ENCODE measurements at places on chromosomes 5 and 9.

DNA sequence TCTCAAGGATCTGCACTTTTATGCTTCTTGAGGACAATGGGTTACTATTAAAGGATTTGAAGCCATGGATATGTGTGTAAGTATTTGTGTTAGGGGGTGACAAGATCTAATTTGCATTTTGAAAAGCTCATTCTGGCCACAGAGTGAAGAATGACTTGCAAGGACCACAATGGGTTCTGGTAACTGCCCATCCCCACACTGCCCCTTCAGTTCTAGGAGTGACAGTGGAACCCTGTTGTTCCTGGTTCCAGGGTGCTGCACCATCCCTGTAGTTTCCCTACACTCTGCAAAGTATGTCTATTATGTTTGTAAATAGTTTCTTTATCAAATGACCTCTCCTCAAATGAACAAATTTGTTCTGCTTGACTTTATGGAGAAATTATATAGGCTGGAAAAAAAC is 9.7 kb upstream of the SPRY4 start:
- DNase-seq: no peak

DNA sequence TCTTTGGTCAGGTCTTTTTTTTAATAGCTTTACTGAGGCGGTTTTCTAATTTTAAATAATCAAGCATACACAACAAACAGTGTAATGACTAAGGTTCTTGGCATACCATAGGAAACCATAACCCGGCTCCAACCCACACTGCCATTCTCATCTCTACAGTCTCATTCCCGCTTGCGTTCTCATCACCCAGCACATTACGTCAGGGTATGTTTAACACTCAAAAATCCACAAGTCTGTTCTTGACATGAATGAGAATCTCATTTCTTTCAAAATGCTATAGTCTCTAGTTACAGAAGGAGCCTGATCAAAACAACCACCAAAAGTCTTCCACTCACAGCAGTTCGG is 505 bp downstream of the C5orf34 start:
- DNase-seq: no peak

DNA sequence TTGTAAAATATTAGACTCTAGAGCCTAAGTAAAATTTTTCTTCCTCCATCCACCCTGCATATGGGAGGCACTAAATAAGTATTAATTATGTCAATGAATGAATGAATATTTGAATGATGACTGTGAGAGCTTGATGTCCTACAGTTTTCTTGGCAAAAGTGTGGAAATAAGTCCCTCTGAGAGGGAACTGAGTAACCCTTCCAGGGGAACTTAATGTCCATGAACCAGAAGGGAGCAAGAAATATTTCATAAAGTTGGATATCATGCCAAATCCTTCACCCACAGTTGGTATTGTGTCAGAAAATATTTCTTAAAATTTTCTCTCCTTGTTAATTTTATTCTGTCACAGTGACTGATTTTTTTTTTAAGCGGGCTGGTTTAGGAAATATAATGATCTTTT is 36.6 kb downstream of the NNT start:
- no peak for DNase-seq

DNA sequence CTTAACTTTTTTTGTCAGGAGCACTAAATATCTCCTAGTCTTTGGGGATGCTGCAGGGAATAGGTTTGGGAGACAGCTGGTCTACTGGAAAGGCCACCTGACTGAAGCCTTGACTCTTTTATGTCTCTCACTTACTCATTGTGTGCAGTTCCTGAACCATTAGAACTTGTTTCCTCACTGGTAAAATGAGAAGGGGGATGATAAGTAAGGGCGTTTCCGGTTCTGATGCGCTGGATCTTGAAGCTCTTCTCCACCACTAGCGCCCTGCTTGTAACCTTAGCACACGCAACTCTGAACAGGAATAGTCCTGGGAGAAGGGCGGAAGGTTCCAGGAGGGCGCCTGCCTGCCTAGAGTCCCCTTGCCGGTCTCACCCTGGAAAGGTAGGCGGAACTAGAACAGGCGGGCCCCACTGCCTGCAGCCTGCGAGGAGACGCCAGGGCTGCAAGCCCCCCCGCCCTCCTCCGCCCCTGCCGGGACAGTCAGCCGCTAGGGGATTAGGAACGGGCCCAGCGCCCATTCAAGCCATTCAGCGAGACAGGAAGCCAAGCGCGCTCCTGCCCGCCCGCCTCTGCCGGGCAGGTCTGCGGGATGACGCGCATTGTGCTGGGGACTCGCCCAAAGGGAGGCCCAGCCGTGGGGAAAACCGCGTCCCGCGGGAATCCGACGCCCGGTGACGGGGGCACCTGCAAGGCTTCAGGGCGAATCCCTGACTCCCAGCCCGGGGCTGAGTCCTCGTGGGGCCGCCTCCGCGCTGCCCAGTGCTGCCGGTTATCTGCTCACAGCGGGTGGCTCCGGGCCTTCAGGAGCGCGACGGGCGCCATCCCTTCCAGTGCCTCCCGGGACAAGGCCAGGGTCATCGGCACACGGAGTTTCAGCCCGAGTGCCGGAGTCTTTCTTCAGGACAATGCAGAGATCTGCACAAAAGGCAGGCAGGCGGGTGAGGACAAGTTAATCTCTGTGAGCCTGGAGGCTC is 44.0 kb upstream of the XPA start:
- no peak for DNase-seq

DNA sequence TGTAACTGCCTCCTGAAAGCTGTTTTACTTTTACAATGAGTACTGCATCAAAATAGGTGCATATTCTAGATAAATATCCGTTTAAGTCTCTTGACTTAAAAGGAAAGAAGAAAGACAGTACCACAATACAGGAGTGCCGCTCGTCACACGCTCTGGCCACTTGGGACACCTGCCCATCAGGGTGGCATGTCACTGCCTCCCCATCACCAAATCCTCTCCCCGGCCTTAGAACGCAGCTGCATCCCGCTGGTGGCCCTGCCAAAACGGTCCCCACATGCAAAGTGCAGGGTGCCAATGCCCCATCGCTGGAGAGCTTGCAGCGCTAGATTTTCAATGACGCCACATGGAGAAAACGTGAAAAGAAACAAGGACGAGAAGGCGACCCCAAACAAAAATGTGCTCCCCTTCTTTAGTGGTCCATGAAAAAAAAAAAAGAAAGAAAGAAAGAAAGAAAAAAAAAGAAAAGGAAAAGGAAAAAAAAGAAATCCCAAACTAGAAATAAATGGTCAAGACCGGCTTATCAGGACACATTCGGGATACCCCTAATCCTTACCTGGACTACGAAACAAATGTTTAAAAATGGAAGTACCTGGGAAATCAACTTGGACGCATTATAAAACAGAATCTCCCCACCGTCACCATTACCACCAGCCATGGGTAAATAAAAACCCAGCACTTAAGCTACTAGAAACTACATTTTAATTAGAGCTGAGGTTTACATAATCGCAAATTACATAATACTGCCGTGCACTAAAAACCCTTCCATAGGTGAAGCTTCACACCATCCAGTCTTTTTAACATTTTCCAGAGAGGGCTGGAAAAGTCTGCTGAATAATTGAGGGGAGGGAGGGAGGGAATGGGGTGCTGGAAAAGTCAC is 1.0 kb downstream of the ANKH start:
- DNase-seq: no peak

- no peak for DNase-seq
These were observed 129.0 kb upstream of the ADAMTS16 start for GRCh38 chr5:5011151-5011550.

DNA sequence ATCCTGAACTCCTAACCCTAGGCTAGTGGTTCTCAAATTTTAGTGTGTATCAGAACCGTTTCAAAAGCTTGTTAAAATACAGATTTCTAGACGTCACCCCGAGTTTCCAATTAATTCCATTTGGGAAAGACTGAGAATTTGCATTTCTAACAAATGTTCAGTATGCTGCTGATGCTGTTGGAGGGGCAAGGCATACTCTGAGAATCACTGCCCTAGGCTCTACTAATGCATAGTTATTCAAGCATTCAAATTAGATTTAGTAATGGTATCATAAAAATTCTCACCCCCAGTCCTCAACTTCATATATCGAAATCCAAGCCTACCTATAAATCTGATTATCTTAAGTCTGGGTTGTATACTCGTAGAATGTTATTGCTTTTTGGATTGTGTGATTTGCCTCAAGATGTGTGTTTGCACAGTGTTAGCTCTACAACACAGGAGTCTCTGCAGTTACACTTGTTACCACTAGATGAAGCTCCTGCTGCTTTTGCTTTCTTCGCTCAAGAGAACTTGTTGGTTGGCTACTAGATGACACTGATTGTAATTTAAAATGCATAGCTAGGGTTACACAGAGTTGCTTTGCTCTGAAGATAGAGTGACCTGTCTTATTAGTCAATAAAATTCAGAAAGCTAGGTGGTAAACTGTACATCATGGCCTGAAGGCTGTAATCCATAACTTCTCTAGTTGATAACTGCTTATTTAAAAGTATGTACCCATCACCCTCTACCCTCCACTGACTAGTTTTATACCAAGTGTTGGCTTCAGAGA is 7.5 kb upstream of the ERAP2 start:
- no peak for DNase-seq

DNA sequence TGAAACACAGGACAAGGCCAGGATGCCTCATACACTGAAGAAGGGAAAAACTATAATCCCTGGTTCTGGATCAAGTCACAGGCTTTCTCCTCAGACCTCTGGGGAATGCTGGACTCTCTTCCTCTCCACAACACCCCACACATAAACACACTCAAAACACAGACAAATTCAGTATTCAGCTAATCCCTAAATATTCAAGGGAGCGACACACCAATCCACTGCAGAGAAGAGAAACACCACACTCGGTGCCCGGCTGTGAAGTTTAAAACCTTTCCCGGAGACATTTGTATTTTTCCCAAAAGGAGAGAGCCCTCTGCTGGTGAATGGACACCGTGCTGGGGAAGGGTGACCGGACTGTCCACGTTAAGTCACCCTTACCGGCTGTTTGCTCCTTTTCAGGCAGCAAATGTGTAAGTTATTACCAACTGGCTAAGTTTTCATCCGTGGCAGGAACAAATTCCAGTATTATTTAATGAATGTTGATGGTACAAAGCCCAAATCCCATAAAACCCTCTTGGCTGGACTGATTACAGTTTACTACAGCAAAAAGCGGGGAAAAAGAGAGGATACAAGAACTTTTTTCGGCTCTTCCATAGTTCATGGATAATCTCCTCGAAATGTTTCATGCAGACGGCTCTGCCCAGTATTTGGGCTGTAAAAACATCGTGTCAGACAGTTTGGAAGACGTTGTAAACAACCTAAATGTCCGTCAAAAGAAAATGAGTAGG is 130.9 kb upstream of the SLC30A5 start:
- no peak for DNase-seq

- no peak for DNase-seq
These were observed 52.5 kb downstream of the SPOCK1 start for GRCh38 chr5:137446615-137447014.

GRCh38 chr5:334903-335739 is 13.6 kb downstream of the AHRR start:
- no peak for DNase-seq

GRCh38 chr9:121156263-121156731 is 45.4 kb downstream of the RAB14 start:
- no peak for DNase-seq

GRCh38 chr9:136596630-136597031 is 50.8 kb upstream of the NOTCH1 start:
- no peak for DNase-seq

DNA sequence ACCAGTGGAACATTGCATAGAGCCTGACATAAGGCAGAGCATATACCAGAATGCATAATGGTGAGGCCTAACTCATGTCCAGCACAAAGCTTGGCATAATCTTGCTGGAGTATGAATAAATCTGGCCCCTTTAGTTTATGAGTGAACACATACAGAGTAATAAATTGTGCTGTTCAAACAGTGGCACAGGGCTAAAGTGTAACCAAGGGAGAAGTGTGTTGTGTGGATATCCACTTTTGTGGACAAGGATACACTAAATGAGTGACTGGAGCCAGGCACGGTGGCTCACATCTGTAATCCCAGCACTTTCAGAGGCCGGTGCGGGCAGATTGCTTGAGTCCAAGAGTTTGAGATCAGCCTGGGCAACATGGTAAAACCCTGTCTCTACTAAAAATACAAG is 29.4 kb upstream of the JMY start:
- DNase-seq: no peak

DNA sequence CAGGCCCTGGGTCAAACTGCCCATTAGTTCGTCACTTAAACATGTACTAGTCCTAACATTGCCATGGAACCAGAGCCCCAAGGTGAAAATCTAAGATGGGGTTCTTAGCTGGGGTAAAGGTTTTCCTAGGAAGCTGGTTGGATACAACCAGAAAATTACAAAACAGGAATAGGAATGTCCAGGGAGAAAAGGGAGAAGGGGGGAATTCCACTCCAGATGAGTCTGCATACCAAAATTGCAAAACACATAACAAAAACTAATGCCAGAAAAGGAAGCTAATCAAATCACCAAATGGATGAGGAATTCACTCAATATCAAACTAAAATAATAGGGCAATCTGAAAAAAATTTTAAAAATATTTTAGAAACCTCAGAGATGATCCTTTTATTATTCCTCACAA is 396.2 kb downstream of the EFNA5 start:
- no peak for DNase-seq

DNA sequence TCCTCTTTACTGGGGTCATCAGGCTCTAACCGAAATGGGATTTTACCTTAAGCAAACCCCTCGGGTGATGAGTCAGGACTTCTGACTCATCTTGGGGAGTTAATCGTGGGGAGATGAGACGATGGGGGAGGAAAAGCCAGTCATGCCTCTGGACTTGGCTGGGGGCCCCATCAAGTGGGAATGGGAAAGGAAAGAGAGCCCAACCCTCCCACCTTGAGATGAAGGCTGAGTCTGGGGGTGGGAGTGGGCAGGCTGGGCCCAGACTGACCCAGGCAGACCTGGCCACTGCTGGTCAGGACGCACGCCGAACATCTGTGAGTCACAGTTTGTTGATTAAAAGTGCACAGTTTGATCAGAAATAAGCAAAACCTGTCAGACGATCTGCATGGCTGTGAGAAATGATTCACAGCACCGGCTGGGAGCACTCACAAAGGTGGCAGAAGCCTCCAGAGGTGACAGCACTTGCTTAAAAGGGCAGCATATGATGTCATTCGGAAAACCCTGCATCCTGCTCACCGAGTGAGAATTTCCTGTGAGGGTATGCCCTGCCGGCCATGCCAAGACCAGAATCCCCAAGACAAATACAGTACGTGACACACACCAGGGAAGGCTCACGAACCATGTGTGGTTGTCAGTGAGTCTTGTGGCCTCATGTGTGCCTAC is 50.0 kb upstream of the SLC25A51 start:
- no peak for DNase-seq

DNA sequence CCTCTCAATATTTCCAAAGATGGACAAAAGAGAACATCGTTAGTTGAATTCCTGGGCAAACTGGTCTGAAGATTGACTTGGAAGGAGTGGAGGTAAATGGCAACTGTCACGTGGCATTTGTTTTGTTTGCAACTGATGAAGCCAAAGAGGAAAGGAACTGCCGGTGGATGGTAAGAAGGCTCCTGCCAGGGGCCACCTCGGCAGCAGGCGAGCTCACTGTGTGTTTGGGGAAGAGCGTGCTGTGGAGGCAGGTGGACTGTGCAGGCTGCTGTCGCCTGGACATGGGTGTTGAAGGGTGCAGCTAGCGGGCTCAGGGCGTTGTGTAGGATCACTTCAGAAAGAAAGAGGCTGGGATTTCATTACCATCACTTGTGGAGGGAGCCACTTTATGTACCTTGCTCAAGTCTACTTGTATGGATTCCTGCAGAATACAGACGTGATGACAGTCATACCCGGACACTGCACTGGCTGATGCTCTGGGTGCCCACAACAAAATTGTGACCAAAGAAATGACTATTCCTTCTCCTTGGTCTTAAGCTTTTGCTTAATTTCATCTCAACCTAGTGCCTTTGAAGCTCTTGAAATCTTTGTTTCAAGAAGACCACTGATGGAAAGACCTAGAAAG is 72.7 kb downstream of the MAP1B start:
- no peak for DNase-seq
